ENCODE measurements at places on chromosomes 4 and X.

- DNase-seq = no peak
These were observed 12.2 kb upstream of the AMOT start for GRCh38 chrX:112852851-112853250.

DNA sequence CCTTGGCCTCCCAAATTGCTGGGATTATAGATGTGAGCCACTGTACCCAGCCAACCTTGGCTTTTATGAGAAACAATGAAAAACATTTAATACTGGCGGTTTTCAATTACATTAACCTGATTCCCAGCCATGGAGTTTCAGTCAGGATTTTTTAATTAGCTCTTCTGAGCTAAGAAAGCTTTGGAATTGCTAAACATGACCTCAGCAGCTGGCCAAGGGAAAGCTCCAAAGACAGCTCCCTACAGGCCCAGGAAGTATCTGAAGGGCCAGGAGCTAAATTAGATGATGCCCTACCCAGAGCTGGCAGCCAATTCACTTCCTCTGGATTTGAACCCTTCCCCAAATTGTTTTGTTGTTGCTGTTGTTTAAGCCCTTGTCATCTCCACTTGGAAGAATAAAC is 26.5 kb upstream of the FUNDC1 start:
- DNase-seq = no peak

GRCh38 chr4:8092282-8092681 is 66.3 kb downstream of the ABLIM2 start:
- no peak for DNase-seq

DNA sequence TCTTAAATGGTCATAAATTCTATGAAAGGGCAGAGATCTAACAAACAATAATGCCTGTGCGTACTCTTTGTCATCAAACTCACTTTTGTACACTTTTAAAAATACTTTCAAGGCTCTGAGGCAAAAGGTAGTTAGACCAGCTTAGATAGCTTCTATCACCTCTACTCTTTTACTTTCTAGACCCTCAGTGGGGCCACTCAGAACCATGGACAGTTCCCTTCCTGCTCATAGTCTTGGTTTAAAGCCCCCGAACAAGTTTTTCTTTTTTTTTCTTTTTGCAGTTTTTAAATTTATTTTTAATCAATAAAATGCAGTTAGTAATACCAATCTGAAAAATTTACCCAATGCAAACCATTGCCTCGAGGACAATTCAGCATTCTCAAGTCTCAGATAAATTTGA is 460.5 kb upstream of the CNKSR2 start:
- no peak for DNase-seq

GRCh38 chr4:107645604-107646003 is 74.4 kb downstream of the PAPSS1 start:
- no peak for DNase-seq

DNA sequence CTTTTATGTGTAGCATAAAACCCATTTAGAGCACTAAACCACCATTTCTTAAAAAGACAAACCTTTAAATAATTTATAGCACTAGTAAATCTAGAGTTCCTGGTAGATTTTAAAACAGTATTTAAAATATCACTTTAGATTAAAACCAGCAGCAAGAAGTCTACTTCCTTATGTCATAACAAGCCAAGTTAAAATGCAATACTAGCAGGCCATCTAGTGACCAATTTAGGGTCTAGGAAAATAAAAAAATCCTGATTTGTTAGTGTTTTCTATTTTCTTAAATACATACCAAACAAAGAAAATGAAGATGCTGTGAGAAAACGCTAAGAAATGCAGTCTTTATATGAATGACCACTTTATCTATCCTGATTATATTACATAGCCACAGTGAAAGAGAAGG is 53.9 kb downstream of the PAPSS1 start:
- DNase-seq = peak; percentile 8

DNA sequence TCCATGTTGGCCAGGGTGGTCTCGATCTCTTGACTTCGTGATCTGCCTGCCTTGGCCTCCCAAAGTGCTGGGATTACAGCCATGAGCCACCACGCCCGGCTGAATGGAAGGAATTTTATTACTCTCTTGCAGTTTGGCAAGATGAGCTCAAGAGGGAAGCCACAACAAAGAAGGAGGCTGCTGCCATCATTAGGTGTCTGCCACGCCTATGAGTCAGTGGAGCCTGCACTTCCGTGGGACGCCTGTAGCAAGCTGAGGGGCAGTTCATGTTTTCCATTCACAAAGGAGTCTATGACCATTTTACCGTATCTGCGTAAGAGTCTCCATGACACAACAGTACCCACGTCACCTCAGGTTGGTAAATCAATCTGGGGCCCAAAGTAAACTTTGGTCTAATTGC is 51.2 kb upstream of the CHRNA9 start:
- peak; percentile 62 for DNase-seq

- DNase-seq = no peak
These were observed 104.1 kb upstream of the MAB21L2 start for GRCh38 chr4:150477869-150478268.

DNA sequence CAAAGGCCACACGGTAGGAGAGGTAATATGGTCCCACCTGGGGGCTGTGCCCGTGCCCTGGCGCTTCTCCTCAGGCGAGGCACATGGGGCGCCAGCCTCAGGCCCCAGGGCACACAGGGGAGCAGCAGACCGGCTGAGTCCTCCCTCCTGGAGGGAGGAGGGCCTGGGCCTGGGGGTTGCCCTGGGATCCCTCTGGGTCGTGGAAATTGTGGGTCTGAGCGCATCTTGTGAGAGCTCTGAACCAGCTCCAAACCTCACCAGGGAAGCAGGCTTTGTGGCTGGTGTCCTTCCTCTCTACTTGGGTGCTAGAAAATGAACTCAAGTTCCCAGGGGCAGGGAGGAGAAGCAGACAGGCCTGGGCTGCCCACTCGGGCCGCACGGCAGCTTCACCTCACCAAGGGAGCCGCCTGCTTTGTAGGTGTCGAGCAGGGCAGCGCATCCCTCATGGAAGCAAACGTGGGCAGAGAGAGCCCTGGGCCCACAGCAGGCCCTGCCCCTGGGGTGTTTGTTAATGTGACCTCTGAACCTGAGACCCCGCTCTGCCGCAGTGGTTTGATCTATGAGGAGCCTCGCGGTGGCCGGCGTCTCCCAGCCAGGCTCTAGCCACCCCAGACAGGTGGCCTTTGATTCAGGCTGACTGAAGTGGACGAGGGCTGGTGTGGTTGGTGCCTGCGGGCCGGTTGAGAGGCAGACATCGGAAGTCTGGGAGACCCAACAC is 10.8 kb downstream of the HTRA3 start:
- DNase-seq = no peak

All from ELR (cell line).